Right atrium auricular region (tissue), 2 donors: ENCODE measurements at places on chromosomes 5 and 9. TPM values are rescaled to one million over a fixed set of nuclear protein-coding genes. Genes with fewer than 3 reads are reported as not detected.
A peak's percentile ranks its signal among the peaks of the same experiment; 100 is the strongest.

GRCh38 chr9:79799691-79800335, 228.0 kb downstream of the TLE4 start:
- H3K36me3 ChIP-seq, result no peaks in the 10 kb centered on the region
- DNase-seq, result no peak
- no peaks in the 10 kb centered on the region for H3K27me3 ChIP-seq
- no peak overlapping the region for H3K27ac ChIP-seq
- no peak overlapping the region for H3K4me3 ChIP-seq

DNA sequence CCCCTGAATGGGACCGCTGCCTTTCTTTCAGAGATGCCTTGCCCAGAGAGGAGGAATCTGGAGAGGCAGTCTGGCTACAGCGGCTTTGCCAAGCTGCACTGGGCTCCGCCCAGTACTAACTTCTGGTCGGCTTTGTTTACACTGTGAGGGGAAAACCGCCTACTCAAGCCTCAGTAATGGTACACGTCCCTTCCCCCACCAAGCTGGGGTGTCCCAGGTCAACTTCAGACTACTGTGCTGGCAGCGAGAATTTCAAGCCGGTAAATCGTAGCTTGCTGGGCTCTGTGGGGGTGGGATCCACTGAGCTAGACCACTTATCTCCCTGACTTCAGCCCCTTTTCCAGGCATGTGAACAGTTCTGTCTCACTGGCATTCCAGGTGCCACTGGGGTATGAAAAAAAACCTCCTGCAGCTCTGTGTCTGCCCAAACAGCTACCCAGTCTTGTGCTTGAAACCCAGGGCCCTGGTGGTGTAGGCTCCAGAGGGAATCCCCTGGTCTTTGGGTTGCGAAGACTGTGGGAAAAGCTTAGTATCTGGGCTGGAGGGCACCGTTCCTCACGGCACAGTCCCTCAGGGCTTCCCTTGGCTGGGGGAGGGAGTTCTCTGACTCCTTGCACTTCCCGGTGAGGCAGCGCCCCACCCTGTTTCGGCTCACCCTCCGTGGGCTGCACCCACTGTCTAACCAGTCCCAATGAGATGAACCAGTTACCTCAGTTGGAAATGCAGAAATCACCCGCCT, 171.2 kb downstream of the CWC27 start:
- DNase-seq, result no peak
- no peaks in the 10 kb centered on the region for H3K27me3 ChIP-seq
- no peaks in the 10 kb centered on the region for H3K4me1 ChIP-seq
- no peak overlapping the region for H3K4me3 ChIP-seq
- no peak overlapping the region for H3K27ac ChIP-seq

DNA sequence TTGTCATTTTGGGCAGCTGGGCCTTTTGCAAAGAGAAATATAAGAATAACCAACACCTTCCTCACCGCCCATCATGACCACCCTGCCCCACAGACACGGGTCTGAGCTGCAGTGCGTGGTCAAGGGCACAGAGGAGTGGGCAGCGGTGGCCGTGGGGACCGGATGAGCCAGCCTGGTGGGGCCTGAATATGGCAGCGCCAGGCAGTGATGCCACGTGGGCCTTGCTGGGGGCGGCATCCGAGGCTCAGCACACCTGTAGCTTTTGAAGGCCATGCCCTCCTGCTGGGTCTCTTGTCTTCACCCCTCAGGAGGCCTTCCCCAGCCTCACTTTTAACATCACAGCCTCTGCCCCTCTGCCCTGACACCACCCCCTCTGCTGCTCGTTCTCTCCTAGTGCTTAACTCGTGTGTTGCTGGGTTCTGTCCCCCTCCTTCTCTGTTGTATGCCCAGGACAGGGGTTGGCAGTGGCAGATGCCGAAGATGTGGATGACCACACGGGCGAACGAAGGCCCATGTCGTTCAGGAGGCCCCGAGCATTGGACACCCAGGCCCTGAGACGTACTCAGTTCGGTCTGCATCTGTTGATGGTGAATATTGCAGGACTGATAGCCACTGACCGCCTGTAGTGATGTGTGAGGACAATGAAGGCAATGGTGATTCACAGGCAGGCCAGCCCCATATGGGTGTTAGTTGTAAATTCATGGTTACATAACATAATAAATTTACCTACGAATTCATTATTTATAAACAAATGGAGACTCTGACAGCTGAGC, 46.0 kb downstream of the AHRR start:
- H3K4me1 ChIP-seq, result no peaks in the 10 kb centered on the region
- H3K27me3 ChIP-seq, result no peaks in the 10 kb centered on the region
- H3K36me3 ChIP-seq, result no peaks in the 10 kb centered on the region
- no peak overlapping the region for H3K4me3 ChIP-seq
- peak; percentile 32 for DNase-seq

- no peaks in the 10 kb centered on the region for H3K36me3 ChIP-seq
- no peaks in the 10 kb centered on the region for H3K4me1 ChIP-seq
- H3K4me3 ChIP-seq, result no peak overlapping the region
- peak; percentile 36 for DNase-seq
Observed at GRCh38 chr5:2375757-2376250, 375.7 kb downstream of the IRX2 start.

The PRKAA1 gene
- total RNA-seq, result 52.5 TPM

DNA sequence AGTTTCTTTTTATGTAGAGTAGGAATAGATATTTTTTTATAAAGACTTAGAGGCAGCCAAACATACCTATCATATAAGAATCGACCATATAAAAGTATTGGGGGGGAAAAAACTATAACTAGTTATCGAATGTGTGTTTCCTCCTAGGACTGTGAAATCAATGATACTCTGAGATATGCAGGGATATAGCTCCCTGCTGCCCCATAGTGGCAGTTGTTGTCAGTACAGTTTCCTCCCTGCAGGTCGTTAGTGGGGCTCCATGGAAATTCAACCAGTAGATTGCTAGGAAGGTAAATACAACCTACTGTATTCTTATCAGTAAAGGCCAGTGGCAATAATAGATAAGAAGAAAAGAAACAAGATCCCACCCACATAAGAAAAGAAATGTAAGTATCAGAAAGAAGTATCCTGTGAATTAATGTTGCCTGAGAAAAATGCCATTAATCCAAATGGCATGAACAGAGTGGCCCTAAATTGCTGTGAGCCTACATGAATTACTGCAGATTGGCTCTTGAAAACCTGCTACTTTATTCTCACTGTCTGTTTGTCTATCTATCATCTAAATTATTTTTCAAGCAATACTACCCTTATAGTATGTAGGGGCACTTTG, 136.9 kb upstream of the FBN2 start:
- DNase-seq, result no peak
- H3K27me3 ChIP-seq, result no peaks in the 10 kb centered on the region
- H3K4me1 ChIP-seq, result no peaks in the 10 kb centered on the region
- H3K4me3 ChIP-seq, result no peak overlapping the region
- H3K27ac ChIP-seq, result no peak overlapping the region

The GALNT10 gene
- total RNA-seq, result 13.2 TPM

The NPR3 gene
- 51.0 TPM for total RNA-seq

DNA sequence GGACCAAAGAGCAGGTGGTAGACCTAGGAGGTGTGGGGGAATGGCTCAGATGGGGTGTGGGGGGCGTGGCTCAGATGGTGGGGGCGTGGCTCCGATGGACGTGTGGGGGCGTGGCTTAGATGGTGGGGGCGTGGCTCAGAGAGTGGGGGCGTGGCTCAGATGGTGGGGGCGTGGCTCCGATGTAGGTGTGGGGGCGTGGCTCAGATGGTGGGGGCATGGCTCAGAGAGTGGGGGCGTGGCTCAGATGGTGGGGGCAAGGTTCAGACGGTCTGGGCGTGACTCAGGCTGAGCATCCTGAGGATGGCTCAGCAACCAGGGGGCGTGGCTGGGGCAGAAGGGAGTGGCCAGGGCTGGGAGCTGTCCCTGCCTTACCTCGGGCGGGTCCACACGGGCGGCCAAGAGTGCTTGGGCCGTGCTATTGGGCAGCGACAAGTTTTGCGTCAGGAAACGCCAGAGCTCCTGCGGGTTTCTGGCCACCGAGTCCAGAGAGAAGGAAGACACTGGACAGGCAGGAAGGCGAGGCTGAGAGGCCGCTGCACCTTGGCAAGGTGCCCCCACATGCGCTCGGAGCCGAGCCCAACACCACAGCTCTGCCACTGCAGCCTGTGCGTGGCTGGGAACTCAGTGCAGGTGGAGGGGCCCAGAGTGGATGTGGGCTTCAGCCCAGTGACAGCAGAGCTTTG, 5.9 kb downstream of the ABCA2 start:
- no peak overlapping the region for H3K27ac ChIP-seq
- DNase-seq, result no peak
- peaks cover 9% of the 10 kb centered on the region for H3K4me1 ChIP-seq
- H3K27me3 ChIP-seq, result no peaks in the 10 kb centered on the region
- no peak overlapping the region for H3K4me3 ChIP-seq

DNA sequence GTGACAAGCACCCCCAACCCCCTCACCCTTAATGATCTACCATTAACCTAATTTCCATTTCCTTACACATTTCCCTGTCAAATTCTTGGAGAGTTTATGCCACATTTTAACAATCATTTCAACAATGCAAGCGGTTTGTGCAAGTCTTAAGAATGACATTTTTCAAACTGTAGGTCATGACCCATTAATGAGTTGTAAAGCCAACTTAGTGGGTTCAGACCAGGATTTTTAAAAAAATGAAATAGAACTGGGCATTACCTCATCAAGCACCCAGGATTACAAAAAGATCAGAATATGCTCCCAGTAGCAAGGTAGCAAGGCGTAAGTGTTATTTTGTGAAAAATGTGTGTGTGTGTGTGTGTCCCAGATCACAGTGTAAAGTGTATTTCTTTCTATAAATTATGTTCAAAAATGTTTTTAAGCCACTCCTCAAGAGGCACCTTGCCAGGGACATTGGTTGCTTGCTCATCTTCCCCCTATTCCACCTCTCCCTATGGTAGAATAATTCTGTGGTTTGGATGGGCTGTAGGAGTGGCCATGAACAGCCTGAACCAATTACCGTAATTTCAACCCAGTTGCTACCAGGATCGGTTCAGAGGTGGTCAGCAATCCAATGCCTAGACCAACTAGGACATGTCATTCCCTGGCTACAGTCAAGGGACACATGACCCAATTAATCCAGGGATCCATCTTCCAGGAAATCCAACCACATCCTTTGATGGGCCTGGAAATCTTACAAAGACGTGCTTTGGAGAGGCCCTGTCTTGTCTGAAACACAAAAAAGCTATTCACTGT, 14.4 kb upstream of the TGFBR1 start:
- DNase-seq, result no peak
- H3K27ac ChIP-seq, result no peak overlapping the region
- H3K27me3 ChIP-seq, result no peaks in the 10 kb centered on the region
- H3K36me3 ChIP-seq, result no peaks in the 10 kb centered on the region
- H3K4me1 ChIP-seq, result no peaks in the 10 kb centered on the region
- H3K4me3 ChIP-seq, result no peak overlapping the region

The SIL1 gene
- 41.3 TPM for total RNA-seq

- H3K27me3 ChIP-seq, result no peaks in the 10 kb centered on the region
- no peaks in the 10 kb centered on the region for H3K4me1 ChIP-seq
- no peak overlapping the region for H3K4me3 ChIP-seq
- no peak for DNase-seq
Observed at GRCh38 chr5:129481161-129481560, 21.1 kb downstream of the ADAMTS19 start.

GRCh38 chr9:124776618-124776953, 347 bp upstream of the OLFML2A start:
- DNase-seq, result no peak
- peak overlapping the region; percentile 62 for H3K4me3 ChIP-seq
- H3K27ac ChIP-seq, result peak overlapping the region; percentile 68
- no peaks in the 10 kb centered on the region for H3K27me3 ChIP-seq

DNA sequence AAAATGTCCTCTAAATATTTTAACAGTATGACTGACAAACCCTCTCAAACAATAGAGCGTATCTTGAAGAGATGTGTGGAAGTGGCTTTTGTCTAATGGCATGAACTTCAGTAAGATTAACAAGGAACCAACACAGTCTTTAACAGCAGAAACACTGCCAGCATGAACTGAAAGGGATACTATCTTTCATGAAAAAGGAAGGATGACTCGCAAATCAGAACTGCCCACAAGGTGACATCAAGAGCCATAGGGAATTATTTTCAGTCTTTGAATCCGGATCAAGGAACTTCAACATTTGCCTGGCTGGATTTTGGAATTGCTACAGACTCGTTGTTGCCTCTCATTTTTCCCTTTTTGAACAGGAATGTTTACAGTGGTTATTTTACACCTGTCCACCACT, 5.1 kb upstream of the HEXB start:
- H3K27me3 ChIP-seq, result no peaks in the 10 kb centered on the region
- H3K27ac ChIP-seq, result no peak overlapping the region
- H3K4me3 ChIP-seq, result no peak overlapping the region
- no peaks in the 10 kb centered on the region for H3K4me1 ChIP-seq

- H3K27me3 ChIP-seq, result no peaks in the 10 kb centered on the region
- H3K36me3 ChIP-seq, result no peaks in the 10 kb centered on the region
- peak overlapping the region; percentile 49 for H3K27ac ChIP-seq
- DNase-seq, result no peak
- no peak overlapping the region for H3K4me3 ChIP-seq
Observed at GRCh38 chr5:31232273-31232888, 38.9 kb downstream of the CDH6 start.

DNA sequence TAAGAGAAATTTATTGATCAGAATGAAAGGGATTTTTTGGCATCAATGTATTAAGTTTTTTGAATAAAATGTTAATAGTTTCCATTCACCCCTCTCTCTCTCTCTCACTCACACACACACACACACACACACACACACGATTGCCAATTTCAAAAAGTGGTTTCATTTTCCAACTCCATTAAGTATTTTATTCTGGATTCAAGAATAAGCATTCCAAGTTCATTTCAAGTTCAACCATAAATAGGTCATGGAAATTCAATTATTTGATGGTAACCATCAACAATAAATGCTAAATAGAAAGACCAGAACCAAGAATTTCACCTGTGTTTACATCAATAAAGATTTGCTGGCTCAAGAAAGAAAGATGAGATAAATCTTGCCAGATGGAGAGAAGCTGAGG, 171.6 kb downstream of the ADAMTS12 start:
- H3K4me1 ChIP-seq, result no peaks in the 10 kb centered on the region
- no peak overlapping the region for H3K27ac ChIP-seq
- H3K36me3 ChIP-seq, result no peaks in the 10 kb centered on the region

The TEX48 gene
- not detected for total RNA-seq

GRCh38 chr9:38180656-38181055, 111.6 kb upstream of the SHB start:
- H3K27me3 ChIP-seq, result no peaks in the 10 kb centered on the region
- no peak overlapping the region for H3K27ac ChIP-seq
- no peak overlapping the region for H3K4me3 ChIP-seq
- H3K4me1 ChIP-seq, result no peaks in the 10 kb centered on the region

DNA sequence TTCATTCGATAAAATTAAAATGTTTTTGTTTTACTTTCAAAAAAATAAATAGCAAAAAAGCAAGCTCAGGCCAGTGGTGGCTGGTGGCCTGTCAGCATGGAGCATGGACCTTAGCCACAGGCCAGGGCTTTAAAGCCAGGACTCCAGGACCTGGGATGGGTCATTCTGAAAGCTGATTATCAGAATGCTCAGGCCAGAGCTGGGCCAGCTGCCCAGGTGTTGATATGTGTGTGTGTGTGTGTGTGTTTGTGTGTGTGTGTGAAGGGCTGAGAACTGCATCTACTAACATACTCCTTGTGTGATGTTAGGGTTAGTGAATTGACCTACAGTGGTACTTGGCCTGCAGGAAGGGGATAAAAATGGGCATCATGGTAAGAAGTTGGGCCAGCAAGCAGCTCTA, 21.5 kb downstream of the PALM2AKAP2 start:
- H3K4me3 ChIP-seq, result no peak overlapping the region
- H3K36me3 ChIP-seq, result no peaks in the 10 kb centered on the region
- no peak for DNase-seq
- no peaks in the 10 kb centered on the region for H3K27me3 ChIP-seq
